NCI-H2081 (cell line): ENCODE measurements at places on chromosomes 7 and 10.

DNA sequence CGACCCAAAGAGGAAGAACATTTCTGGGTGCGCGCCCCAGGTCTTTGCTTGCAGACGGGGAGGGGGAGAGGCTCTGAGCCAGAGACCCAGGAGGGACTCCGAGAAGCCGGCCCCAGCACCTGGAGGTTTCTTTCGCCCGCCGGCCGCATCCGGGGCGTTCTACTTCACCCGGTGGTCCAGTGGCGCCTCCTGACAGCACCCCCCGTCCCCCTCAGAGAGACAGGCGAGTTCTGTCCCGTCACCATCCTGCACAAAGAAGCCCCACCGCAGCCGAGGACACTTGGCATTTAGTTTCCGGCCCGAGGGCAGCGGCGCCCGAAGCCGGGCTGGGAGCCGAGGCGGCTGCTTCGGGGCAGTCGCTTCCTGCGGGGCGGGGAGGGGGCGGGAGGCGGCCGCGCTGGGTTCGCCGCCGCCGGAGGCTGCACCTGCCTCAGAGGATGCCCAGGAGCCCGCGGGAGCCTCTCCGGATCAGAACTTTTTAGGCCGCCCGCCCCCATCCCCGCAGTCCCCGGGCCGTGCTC lies at the start of gene TMEM178B:
TMEM178B (plus strand) TSS at position 424 of the 521 bp plus-strand sequence.
- DNase-seq, result peak; percentile 80

- DNase-seq, result no peak
These were observed 117.0 kb downstream of the POU6F2 start for GRCh38 chr7:39094731-39095130.

GRCh38 chr10:73207883-73208282 lies 39.2 kb downstream of the DNAJC9 start:
- no peak for DNase-seq

- no peak for DNase-seq
These were observed 23.8 kb downstream of the PALS2 start for GRCh38 chr7:24597014-24597413.

DNA sequence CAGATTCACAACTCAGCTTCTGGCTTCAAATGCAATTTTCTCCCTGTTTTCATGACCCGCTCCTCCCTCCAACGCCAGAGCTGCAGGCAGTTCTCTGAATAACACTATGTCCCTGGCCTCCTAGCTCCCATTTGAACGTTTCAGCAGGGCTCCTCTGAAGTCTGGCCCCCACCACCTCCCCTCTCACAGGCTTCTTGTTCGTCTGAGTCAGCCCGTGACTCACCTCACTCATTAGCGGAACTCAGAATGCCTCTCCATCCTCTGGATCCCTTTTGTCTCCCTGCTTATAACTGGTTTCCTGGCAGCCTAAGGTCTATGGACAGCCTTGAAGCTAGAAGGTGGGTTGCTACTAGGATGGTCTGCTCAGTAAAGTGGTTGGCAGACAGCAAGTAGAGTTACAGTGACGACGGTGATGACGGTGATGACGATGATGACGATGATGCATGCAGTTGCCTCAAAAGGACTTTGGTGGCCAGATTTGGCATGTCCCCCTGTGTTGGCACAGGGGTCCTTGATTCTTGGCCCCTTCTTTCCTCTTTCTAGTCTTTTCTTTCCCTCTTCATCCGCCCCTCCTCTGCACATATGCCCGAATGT lies 83.3 kb upstream of the MKLN1 start:
- no peak for DNase-seq

- peak; percentile 61 for DNase-seq
These were observed 80.3 kb upstream of the SCIN start for GRCh38 chr7:12490107-12490688.

DNA sequence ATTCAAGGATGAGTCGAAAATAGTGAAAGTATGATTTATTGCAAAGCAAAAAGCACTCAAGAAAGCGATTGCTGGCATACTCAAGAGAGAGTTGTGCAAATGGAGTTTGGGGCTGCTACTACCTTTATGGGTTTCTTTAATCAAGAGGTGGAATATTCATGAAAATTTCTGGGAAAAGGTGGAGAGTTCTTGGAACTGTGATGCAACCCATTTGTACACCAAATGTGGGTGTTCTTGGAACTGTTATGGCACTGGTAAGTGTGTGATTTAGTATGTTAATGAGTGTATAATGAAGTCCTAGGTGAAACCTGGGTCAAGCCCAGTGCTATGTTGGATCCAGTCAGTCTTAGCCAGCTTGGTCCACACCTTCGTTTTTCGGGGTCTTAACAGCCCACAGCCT lies 3.4 kb upstream of the VOPP1 start:
- DNase-seq, result no peak

GRCh38 chr7:18754766-18755165 lies 259.2 kb downstream of the HDAC9 start:
- DNase-seq, result no peak

GRCh38 chr10:89773081-89773480 lies 71.7 kb downstream of the KIF20B start:
- no peak for DNase-seq

GRCh38 chr10:123165445-123166072 lies 11.4 kb downstream of the BUB3 start:
- no peak for DNase-seq

DNA sequence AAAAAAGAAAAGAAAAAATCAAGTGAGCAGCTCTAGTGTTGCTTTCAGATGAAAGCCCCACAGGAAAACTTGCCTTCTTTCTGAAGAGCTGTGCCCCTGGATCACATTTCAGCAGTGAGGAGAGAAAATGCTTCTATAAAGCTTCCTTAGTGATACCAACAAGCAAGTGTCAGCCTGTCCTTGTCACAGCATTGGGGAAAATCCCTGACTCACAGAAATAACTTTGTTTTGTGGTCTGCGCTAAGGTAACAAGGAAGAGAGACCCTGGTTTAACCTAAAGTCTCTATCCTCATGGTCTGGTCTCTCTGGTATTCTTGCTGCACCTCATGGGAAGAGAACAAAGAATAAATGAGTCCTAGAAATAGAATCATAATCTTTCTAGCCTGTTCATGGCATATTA lies 885.2 kb upstream of the SORCS1 start:
- no peak for DNase-seq

GRCh38 chr7:5603241-5604140 lies 178.0 kb downstream of the RNF216 start:
- DNase-seq, result no peak

DNA sequence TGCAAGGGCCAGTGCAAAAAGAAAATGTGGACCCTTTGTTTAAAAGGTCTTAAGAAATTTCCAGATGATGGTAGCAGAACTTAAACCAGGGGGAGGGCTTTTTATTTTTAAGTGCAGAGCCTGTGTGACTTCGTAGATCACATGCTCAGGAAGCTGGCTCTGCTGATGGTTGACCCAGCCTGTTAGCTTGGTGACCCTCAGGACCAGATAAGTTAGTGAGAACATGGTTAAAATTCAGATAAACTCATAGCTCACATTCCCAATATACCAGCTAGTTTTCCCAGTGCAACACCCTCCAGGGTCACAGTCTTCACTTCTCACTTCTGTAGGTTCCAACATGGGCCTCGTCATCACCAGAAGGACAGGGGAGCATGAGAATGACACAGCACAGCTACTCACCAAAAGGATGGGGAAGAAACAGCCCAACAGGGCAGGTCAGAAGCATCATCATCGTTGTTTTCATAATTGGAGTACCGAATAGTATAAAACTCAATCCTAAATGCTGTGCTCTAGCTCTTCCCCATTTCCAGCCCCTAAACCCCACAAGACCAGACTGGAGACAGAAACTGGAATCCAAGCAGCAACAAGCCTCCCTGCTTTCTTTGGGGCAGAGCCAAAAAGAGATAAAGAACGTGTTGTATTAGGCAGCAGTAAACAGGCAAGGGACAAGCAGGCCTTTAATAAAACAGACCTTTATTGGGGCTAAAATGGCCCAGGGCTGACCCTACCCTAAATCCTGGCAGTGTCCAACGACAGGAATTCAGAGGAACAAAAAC lies 102.2 kb upstream of the ANKRD1 start:
- DNase-seq, result no peak

GRCh38 chr10:46325021-46325420 lies 38.2 kb downstream of the ANTXRL start:
- no peak for DNase-seq

DNA sequence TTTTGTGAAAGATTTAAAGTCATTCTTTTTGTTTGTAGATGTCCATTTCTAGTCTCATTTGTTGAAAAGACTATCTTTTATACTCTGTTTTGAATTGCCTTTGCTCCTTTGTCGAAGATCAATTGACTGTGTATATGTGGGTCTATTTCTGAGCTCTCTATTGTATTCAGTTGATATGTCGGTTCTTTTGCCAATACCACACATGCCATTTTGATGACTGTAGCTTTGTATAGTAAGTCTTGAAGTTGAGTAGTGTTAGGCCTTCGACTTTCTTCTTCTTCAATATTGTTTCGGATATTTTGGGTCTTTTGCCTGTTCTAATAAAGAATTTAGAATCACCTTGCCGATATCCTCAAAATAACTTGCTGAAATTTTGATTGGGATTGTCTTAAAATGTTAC lies 104.5 kb downstream of the CCSER2 start:
- DNase-seq, result no peak

- no peak for DNase-seq
These were observed 133.9 kb downstream of the MTPAP start for GRCh38 chr10:30215141-30215540.

- no peak for DNase-seq
These were observed 98.6 kb downstream of the LSMEM1 start for GRCh38 chr7:112579388-112579787.
